Activated naive CD8-positive, alpha-beta T cell treated with anti-CD3 and anti-CD28 coated beads for 36 hours (primary cell): ENCODE measurements at places on chromosomes 1 and 21. TPM values are rescaled to one million over a fixed set of nuclear protein-coding genes. Genes with fewer than 3 reads are reported as not detected.
A peak's percentile ranks its signal among the peaks of the same experiment; 100 is the strongest.

HEYL gene
- total RNA-seq: 0.08 TPM

GSTM1 gene
- total RNA-seq: not detected

ZBTB8OS gene
- 64.5 TPM for total RNA-seq

GRIK3 gene
- not detected for total RNA-seq

ACKR1 gene
- not detected for total RNA-seq

RHOU gene
- total RNA-seq: 1.0 TPM

C1orf216 gene
- 15.1 TPM for total RNA-seq

CFAP126 gene
- total RNA-seq: not detected

ATP1A4 gene
- not detected for total RNA-seq

GRCh38 chr1:109229531-109230127 lies 15.9 kb downstream of the SARS1 start:
- no peak for DNase-seq

DNA sequence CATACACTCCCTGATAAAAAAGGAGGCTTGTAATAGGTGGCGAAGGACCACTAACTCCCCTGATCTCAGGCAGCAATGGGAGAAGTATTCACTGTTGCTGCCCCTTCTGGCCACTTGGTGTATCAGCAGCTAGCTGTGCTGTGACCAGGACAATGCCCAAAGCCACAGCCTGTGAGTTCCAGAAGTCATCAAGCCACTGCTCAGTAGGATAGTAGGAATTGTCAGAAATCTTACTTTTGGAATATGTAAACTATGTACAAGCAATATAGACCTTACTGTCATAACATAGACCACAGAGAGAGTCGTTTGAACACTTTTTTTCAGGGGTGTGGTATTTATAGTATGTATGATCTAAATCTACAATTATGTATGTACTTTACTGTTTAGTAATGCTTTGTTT lies 248.3 kb upstream of the CAMK1G start:
- DNase-seq: no peak

- no peak for DNase-seq
Observed at GRCh38 chr1:51549016-51549619, 30.1 kb upstream of the EPS15 start.

- no peak for DNase-seq
Observed at GRCh38 chr1:103783944-103784377, 34.3 kb downstream of the AMY1C start.

- no peak for DNase-seq
Observed at GRCh38 chr1:46492269-46492853, 2.7 kb downstream of the DMBX1 start.

- no peak for DNase-seq
Observed at GRCh38 chr1:182263706-182264105, 127.9 kb downstream of the GLUL start.

- DNase-seq: no peak
Observed at GRCh38 chr1:34140011-34140676, 24.9 kb downstream of the CSMD2 start.

GRCh38 chr1:65341381-65341780 lies 32.0 kb downstream of the DNAJC6 start:
- no peak for DNase-seq

- no peak for DNase-seq
Observed at GRCh38 chr1:70066711-70067110, 138.7 kb downstream of the LRRC40 start.

DNA sequence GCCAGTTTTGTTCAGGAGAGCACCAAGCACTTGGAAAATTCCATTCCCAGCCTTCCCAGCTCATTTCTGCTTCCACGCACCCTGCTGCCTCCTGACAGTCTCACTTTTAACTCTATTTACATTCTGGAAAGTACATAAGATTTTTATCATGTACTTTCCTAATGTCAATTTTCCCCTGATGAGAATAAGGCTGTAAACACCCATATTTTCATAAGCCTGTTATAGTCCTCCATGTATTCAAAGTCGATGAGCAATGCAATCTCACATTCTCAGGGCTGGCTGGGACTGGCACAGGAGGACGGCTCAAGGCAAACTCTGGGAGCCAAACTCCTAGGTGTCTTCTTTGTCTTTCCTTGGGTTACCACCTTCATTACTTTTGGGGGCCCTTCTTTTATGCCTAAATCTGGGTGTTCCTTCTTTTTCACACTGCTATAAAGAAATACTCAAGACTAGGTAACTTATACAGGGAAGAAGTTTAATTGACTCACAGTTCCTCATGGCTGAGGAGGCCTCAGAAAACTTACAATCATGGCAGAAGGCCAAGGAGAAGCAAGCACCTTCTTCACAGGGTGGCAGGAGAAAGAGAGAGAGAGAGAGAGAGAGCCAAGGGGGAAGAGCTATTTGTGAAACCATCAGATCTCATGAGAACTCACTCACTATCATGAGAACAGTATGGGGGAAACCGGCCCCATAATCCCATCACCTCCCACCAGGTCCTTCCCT lies 94.6 kb downstream of the IGSF21 start:
- no peak for DNase-seq

DNA sequence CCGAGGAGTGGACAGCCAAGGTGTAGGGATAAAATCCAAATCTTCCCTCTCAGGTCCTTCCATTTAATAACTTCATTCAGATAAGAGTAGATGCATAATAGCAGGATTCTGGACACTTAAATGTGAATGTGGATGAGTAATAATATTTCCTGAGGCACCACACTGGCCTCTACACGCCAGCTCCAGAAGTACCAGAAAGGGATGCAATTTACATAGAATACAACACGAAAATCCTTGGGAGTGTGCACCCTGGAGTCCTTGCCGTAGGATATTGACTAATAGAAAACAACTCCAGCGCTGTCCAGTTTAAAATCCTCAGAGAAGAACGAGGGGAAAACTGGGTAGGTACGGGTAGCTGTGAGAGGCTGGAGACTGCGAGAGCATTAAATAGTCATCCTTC lies 6.9 kb downstream of the PLXNA2 start:
- no peak for DNase-seq

- DNase-seq: no peak
Observed at GRCh38 chr1:39415553-39415952, 75.9 kb upstream of the BMP8A start.

DNA sequence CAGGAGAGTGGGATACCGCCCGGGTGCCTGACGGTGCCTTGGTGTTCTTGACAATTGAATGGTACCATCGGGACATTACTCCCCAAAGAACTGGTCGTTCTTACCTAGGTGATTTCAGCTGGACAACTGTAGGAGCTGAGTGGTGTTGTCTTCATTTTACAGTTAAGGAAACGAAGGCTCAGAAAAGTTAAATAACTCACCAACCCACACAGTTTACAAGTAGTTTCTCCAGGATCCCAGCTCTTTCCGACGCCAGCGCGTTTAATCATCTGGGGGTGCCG lies 1.6 kb downstream of the PIK3CD start:
- no peak for DNase-seq

DNA sequence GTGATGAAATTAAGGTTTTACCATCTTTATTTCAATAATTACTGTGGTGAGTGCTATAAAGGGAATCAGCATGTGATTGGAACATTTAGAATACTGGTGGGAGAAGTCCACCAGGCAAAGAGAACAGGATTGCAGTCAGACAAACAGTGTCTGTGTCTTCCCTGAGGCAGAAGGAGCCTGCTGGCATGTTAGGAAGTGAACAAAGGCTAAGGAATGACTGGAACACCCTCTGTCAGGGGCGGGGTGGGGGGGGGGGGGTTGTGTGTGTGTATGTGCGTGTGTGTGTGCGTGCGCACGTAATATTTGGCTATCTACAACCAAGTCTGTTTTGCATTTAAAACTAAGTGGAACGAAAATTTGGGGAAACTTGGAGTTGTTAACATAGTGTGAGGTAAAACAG lies 30.2 kb downstream of the SRRM1 start:
- DNase-seq: no peak

DNA sequence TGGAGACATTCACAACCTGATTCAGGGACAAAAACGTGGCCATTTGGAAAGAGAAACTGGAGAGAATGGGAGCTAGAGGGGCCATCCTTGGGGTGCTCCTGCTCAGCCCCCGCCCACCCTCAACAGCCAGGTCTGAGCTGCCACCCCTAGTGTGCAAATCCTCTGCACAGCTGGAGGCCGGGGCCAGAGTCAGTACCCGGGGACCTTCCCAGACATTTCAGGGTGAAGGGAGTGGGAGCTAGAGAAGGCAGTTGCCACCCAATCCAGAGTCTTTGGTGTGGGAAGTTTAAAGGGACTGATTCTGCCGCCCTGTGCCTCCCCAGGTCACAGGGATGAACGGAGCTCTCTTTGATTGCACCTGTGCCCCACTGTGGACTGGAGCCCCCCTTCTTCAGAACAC lies 397.4 kb downstream of the MATN1 start:
- DNase-seq: no peak

DNA sequence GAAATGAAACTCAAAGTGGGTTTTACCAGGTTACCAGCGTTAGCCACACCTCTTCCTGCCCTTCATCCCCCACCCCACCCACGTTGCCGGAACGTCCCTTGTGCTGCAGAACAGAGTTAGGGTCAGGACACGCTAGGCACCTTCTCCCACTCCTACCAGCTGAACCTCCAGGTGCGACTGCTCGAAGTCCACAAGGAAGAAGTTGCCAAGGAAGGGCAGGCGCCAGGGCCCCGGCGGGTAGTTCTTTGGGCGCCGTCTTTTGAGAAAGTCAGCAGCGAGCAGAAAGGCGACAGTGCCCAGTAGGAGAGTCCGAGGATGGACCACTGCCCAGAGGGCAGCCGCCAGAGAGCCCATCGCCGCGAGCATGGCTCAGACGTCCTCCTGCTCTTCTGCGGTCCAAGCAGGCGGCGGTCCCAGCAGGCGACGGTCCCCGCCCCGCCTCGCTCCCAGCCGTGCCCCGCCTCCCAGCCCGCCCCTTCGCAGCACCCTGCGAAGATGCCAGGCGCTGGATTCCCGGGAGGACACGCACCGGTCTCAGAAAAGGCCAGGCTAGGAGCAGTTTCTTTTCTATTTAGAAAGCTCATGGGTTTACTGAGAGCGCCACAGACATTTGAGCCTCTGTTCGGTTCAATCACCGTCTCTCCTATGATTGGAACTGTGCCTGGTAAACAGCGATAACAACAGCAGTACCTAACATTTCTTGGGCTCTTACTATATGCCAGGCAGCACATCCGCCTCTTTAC lies at the start of gene CYP2J2:
Gene CYP2J2, minus strand, starts transcription at position 393 of the 743 bp plus-strand sequence. Its CDS starts 27 bp downstream, at position 366.
- DNase-seq: peak; percentile 50

- no peak for DNase-seq
Observed at GRCh38 chr1:187408212-187409004, 579.7 kb downstream of the PLA2G4A start.

DNA sequence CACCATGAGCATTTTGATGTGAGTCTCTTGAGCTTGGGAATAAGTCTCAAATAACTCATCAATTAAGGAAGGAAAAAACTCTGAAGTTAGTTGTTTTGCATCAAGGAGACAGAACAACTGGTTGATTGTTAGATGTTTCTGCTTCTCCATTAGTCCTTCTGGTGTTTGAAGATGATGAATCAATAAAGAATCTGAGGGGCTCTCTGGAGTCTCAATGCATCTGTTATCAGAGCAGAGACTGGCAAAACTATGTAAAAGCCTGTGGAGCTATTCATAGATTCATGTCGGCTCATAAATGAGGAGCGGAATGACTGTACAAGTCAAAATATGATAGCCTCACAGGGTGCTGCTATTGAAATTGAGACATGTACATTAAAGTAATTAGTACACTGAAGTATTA lies 73.3 kb upstream of the ZC3H11B start:
- DNase-seq: no peak

DNA sequence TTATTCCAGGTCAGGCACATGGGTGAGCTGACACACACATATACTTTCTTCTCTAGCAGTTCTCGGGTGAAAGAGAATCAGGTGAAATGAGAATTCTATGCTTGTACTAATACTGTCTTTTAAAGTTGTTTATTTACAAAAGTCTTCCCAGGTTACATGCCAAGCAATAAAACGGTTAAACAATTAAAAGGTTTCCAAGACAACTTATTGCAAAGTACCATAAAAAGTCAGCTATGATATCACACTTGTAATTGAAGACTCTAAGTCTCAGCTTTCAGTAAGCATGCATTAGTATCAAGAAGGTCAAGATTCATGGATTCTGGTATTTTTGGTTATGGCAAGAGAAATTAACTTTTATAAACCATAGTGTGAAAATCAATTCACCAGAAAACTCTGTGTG lies 171.4 kb downstream of the PDE4B start:
- no peak for DNase-seq

DNA sequence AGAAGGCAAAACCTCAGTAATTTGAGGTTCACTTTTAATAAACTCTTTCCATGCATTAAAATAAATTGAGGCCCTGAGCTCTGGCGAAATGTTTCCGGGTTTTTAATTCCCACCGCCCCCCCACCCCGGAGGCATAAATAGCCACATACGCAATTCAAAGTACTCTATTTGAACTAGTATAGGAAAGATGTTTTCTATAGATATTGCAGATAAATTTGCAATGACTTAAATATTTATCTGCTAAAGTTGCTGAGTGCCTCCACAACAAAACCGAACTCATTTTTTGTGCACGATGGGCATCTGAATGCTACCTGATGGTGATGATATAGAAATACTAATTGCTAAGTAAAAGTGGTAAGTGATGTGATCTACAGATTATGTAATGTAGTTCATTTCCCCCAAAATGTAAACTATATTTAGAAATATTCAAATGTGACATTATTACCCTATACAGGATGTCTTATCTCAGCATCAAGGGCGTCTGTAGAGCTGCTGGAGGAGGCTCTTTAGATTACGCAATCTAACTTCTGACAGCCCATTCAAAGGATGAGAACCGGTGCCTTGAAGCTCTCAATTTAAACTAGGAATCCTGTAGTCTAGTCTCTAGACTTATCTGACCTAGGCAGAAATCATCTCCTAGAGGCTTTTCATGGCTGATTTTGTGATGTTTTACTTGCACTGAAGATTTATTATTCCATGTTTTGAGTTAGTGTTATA lies 8.5 kb downstream of the IRF2BP2 start:
- DNase-seq: no peak

DNA sequence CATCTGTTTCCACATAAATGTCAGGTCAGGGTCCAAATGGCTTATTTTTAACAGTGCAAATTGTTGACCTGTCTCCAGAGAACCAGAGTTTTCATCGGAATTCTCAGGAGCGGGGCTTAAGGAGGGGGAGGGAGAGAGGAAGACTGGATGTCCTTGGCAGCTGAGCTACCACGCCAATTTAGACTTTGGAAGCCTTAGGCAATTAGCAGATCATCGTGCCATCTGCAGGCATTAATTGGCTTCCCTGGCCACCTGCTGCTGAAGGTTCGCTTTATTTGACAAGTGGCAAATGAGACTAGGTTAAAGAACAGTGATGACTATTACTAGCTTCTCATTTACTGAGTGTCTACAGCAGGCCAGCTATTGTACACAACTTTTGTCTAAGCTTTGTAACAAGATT lies 43.7 kb downstream of the HLX start:
- DNase-seq: no peak

GRCh38 chr1:180927348-180927747 lies 14.7 kb downstream of the KIAA1614 start:
- DNase-seq: no peak

- no peak for DNase-seq
Observed at GRCh38 chr1:165635823-165636222, 4.8 kb downstream of the MGST3 start.

DNA sequence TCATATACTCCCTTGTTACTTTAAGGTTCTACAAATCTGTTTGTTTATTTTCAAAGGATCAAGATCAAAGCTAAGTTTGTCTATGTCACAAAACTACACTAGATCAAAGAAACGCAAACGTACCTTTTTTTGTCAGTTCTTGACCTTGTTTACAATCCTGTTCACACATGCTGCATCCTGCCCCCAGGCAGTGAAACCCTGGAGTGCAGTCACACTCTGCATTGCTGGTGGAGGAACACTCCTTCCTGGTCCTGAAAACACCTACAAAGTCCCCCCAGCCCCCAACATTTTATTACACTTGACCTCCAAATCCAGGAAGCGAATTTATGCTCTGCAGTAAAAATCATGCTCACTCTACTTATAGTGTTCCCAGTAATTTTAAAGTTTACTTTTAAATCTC lies 2.6 kb downstream of the TNFRSF9 start:
- no peak for DNase-seq
